ENCODE measurements at places on chromosomes 1 and 21.

DNA sequence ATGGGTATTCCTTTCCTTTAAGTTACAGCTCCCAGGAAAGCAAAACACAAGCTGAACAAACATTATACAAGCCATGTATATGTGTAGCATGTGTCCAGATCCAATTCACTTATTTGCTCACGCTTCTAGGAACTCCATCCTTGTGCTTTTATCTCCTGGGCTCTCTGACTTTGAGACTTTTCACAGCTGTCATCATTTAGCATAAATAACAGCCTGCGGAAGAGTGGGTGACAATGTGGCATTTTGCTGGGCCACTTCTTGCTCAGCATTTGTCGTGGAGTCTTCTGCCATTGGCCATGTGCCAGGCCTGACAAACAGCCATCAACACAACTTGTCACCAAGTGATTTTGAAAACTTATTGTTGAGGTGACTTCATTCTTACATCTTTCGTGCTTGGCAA, 164.3 kb downstream of the KIF26B start:
- no peak for DNase-seq

GRCh38 chr1:186463511-186463910, 2.6 kb upstream of the PDC start:
- no peak for DNase-seq

DNA sequence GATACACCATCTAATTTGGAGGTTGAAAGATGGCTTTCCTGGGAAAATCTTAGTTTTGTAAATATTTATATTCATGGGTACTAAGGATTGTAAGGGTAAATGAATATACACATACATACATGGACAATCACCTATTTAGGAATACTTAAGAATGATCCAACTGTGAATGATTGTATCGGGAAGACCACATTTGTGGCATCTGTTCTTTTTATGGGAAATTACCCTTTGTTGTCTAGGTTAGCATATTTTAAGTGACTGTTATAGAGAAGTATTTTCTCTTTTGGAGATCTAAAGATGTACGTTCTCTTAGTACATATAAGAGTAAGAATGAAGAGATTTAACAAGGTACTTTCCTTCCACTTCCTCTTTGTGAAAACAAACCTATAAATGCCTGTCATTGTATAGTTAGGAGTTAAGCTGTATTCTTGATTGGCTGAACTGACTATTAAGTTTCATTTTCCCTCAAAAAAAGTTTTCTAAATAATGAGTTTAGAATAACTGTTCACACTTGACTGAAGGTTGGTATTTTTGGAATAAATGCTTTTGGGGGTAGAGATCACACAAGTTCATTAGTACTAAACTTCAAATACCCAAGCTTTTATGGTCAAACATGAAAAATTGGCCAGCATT, 26.7 kb downstream of the SNX7 start:
- DNase-seq, result no peak

GRCh38 chr1:54853793-54854370, 33.1 kb downstream of the DHCR24 start:
- no peak for DNase-seq

DNA sequence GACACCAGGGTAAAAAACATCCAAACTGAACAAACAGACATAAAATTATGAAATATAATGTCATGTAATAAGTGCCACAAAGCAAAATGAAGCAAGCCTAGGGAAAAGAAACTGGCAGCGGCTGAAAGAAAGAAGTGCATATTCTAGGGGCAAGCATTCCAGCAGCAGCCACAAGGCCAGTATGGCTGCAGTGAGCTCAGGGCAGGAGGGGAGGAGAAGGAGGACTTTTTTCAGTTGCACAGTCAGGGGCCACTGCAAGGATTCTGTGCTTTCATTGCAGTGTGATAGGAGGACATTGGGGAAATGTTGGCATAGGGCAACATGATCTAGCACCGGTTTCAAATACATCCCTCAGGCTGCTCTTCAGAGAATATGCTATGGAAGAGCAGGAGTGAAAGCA, 263.8 kb downstream of the NEGR1 start:
- DNase-seq, result no peak

DNA sequence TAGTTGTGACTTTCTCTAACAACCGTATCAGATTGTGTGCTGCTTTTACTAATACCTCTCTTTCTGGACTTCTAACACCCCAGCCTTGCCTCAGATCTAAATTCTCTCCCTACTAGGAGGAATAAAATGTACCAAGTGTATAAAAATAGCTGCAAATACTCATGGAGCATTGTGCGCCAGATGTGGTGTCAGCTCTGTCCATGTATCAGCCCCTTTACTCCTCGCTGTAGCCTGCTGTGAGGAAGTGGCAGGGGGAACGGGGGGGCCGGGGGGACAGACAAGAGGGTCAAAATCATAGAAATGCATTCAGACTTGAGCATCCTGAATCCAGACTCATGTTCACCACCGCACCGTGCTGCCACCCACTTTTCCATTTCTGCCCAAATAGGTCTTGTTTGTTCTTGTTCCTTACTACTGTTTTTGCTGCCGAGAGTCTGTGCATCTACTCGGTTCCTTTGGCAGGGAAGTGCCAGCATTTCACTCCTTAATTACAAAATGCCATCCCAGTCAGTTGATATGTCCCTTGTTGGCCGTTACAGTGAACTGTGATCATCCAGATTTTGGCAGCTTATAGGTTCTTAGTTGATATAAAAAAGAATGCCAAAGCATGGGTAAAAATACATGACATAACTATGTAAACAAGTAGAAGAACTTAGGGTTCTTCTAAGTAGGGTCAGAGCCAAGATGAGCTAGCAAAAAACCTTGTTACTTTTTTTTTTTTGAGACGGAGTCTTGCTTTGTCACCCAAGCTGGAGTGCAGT, 76.4 kb downstream of the UBE4B start:
- no peak for DNase-seq

DNA sequence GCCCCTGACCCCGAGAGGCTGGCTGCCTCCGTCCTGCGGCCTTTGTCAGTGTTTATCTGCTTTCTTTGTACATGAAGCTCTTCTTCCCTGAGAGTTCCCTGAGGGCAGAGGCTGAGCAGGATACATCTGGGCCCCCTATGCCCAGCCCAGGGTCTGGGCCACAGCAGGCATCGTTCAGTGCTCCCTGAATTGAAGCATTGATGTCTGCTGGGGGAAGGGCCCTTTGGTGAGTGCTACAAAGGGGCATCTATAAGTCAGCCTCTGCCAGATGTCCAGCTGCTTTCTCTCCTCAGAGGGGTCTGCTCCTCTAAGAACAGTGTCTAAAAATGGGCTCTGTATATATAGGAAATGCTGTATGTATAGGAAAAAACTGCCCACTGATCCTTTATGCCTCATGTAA, 2.1 kb downstream of the HEYL start:
- no peak for DNase-seq

DNA sequence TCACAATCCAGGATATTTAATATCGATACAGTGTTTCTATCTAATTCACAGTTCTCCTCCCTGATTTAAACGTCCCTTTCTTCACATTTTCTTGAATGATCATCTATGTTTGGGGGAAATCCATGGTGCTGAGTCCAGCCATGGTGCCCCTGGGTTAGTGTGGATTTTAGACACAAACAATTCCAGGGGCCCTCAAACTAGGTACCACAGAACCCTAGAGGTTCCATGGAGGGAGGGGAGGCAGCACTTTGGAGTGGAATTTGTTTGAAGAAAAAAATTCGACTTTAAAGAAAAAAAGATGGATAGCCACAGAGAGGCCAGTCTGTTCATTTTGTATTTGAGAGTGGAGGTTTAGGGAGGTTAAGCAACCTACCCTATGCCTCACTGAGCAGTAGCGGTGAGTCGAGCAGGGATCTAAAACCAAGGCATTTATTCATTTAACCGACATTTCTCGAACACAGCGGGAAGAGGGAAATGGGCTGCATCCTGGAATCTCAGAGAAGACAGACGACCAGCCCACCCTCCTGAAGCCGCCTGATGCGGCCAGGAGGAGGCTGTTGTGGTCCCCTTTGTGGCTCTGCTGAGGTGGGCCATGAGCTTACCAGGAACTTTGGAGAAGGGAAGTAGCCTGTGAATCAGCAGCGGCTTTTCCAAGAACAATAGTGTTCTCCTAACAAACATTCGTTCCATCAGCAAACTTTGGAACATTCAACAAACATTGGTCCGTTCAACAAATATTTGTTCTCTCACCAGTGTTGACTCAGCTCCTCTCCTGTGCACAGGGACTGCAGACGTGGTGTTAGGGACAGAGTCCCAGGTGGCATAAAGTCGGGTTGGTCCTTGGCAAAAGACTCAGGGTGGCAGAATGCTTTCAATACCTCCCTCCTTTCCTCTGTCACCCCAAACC, 103.5 kb upstream of the ZBTB40 start:
- DNase-seq, result no peak

GRCh38 chr1:163315773-163316374, 5.9 kb upstream of the NUF2 start:
- DNase-seq, result peak; percentile 14

GRCh38 chr1:204151552-204152309, at the start of gene ETNK2:
ETNK2 (minus strand) TSS chr1:204152044; CDS start chr1:204151852, 192 bp downstream.
- peak; percentile 43 for DNase-seq

- peak; percentile 90 for DNase-seq
Measured at GRCh38 chr1:154335025-154335714, 9.8 kb downstream of the ATP8B2 start.

DNA sequence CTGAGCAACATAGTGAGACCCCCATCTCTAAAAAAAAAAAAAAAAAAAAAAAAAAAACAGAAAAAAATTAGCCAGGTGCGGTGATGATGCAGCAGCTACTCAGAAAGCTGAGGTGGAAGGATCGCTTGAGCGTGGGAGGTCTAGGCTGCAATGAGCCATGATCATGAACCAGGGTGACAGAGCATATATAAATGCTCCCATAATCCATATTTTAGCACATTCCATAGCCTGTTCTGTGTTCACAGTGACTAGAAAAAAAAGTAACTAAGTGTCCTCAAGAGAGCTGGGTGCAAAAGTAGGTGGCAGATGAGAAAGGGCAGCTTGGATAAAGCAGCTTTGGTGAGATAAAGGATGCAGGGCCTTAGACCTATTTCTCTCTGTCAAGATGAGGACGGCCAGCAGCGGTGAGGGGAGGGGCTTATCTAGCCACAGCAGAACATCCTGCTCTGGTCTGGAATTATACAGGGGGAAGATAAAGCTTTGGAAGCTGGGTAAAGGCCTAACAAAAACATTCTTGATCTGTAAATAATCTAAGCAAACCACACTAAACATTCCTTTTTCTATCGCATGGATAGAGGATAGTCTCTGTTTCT, 205.3 kb downstream of the DAB1 start:
- DNase-seq, result no peak

GRCh38 chr1:57026624-57027354, 61.0 kb upstream of the C8B start:
- no peak for DNase-seq

- DNase-seq, result no peak
Measured at GRCh38 chr21:15367061-15367626, 302.3 kb upstream of the NRIP1 start.

DNA sequence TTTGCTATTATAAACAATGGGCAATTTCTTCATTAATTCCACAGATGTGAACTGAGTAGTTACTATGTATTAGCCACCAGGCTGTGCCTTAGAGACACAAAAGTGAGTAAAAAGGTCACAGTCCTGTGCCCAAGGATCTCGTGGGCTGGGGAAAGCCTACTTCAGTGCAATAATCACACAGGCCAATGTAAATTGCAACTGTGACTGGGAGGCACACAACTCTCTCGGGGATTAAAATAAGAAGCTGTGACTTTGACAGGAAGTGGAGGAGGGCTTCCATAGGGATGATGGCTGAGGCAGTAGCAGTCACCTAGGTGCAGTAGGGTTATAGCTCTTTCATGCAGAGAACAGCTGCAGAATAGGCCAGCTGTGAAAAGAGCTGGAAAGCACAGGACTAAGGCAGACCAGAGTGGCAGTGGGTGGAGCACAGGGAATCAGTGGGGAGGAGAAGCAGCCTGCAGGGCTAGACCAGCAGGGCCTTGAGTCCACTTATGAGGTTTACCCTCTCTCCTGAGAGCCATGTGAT, 121.9 kb downstream of the MAB21L3 start:
- DNase-seq, result no peak

DNA sequence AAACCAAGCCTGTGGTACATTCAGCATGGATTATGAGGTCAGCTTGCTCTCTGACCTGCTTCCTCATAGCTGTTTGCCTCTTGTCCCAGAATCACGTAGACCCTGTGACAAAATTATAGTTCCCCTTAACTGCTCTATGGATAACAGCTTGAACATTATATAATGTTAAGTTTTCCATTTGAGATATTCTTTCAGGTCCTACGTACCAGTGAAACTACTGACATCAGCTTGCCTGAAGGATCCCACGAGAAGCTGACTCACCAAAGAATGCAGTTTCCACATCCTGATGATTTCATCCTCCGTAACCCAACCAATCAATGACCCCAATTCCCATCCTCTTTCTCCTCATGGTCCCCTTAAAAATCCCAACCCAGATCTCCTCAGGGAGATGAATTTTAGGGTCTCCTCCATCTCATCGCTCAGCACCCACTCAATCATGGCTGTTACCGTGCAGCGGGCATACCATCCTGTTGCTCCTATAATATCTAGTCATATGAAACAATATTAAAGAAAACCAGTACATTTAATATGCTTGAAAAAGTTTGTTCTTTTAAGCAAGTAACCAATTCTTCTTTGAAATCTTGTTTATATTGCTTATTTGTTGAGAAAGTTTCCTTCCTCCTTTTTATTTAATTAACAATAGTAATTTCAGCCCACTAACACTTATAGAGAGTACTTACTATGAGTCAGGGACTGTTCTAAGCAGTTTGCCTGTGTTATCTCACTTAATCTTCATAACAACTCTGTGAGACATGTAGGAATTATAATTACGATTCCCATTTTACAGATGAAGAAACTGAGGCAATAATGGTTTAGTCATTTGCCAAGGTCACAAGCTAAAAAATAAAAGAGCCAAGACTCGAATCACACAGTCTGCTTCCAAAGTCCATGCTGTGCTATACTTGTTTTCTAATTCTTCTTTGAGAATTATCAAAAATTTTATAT, 27.4 kb downstream of the CHML start:
- DNase-seq, result no peak

DNA sequence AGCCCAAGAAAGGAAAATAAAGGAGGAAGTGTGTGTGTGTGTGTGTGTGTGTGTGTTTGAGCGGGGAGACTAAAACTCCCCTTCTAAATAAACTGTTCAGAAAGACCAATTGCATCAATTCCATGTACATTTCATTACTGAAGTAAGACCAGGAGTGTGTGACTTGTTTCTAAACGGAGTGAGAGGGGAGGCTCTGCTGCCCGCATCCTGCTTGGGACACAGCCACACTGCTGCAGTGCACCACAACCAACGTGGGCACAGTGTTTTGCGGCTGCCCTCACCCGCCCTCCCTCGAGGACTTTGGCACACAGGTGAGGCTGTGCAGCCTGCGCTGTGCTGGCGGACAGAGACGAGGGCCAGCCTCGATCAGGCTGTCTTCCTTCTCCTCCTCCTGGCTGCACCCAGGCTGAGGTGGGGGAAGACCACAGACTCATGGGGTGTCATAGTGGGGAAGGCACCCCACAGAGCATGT, 31.0 kb upstream of the H6PD start:
- DNase-seq, result peak; percentile 12

Data from stimulated activated naive CD4-positive, alpha-beta T cell treated with Interleukin-2 at 50 U/mL for 16 hours (primary cell).